ENCODE measurements at places on chromosomes 12 and 14. TPM values are rescaled to one million over a fixed set of nuclear protein-coding genes. Genes with fewer than 3 reads are reported as not detected.

TPPP2 gene
- total RNA-seq: not detected

WIF1 gene
- not detected for total RNA-seq

CYP46A1 gene
- total RNA-seq: 0.20 TPM

ART4 gene
- not detected for total RNA-seq

ARHGDIB gene
- total RNA-seq: 1,400 TPM

SYNDIG1L gene
- not detected for total RNA-seq
